Eye (tissue), 1 donor: ENCODE measurements at places on chromosomes 2 and 18.

DNA sequence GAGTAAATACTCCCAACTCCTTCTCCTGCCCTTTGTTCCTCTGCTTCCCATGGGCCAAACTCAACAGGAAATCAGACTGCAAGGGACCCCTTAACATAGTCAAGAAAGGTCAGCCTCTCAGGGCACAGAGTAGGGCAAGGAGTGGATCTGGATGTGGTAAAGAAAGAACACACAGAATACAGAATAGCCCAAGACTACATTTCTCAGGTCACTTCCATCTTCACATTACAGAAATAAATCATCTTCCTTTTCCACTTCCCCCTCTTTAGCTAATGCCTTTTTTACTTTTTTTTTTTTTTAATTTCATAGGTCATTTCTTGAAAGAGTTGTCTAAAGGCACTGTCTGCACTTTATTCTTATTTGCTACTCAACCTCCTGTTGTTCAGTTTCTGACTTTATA lies 558.3 kb downstream of the TNS1 start:
- no peak for DNase-seq

DNA sequence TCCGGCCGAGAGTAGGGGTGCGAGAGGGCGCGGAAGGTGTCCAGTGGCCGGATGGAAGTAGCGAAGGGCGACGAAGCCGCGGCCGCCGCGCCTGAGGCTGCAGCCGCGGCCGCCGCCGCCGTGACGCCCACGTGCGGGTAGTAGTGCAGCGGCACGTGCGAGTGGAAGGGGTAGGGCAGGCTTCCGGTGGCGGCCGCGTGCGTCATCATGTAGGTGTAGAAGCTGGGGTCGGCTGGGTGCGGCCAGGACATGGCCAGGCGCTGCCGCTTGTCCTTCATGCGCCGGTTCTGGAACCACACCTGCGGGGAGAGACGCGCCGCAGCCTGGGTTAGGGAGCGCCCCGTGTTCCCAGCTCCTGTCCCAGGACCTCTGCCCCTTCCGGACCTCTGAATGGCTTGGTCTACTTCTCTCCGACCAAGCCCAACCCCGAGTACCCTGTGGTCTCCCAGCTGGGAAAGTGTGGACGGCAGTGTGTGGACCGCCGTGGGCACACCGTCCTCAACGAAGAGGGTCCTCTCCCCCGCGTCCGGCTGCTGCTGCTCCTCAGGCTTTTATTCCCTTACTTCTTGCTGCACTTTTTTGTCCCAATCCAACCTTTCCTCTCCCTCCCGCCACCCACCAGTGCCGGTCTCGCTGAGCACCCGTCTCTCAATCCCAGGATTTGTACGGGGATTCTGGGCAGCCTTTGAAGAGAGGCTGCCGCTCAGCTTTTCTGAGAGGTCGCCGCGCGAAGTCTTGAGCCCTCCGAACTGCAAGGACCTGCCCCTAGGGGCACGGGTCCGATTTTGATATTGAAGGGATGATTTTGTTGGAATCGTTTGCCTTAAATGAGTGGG lies 3.0 kb downstream of the EVX2 start:
- DNase-seq, result no peak

GRCh38 chr2:160931531-160931930 lies 228.7 kb upstream of the TANK start:
- DNase-seq, result no peak

- no peak for DNase-seq
Observed at GRCh38 chr2:144234542-144234871, 285.4 kb downstream of the ZEB2 start.

DNA sequence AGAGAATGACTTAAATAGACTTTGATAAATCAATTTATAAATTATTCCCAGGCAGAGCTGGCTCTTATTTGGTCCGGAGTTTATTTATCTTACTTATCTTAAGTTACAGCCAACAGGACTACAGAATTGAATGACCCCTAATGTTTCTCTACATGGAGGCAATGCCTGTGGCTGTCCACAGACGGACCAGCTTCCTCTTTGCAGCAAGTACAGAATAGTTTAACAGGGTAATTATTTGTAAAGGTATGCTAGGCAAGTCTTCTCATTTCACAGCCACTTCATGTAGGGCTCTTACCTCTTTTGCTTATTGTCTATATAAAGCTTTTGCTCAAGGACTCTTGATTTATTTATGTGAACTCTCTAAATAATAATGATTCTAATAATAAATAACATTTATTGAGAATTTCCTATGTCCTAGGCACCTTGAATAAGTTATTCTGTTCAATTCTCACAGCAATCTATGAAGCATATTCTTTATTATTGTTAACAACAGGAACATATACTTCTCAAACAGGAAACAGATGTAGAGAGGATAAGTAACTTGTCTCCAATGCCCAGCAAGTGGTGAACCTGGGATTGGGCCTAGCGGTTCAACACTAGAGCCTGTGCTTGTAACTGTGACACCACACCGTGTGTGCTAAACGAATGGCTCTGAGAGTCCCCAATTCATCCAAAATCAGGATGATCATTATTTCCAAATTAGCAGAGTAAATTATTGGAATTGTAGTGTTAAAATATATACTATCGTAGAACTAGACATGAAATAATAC lies 58.8 kb upstream of the NXPH2 start:
- no peak for DNase-seq

DNA sequence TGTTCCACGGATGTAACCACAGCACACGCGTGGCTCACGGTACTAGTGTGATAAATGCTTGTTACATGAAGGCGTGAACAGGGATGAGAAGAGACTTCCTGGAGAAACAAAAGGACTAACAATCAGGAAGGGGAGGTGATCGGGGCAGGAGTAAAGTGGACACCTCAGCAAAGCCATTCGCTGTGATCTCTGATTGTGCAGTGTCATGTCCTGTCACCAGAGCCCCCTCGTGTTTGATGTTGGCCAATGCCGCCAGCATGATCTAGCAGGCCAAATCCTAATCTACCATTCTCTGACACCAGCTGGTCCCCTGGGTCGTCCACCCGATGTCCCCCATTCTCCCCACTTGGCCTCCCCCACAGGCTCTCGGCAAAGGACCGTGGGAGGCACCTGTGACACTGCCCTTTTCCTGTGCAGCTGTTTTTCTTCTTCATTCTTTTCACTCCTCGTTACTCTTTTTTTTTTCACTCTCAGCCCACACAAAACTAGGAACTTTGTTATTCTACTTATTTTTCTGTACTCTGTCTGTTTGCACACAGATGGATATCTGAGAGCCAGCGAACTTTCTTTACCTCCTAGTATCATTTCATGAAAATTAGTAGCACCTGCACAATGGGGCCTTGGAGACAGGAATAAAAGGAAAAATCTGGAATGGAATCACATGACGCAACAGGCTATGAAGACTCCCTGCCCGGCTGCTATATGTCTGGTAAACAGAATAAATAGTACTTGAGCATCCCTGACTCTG lies 146.8 kb downstream of the TGIF1 start:
- DNase-seq, result peak; percentile 75

DNA sequence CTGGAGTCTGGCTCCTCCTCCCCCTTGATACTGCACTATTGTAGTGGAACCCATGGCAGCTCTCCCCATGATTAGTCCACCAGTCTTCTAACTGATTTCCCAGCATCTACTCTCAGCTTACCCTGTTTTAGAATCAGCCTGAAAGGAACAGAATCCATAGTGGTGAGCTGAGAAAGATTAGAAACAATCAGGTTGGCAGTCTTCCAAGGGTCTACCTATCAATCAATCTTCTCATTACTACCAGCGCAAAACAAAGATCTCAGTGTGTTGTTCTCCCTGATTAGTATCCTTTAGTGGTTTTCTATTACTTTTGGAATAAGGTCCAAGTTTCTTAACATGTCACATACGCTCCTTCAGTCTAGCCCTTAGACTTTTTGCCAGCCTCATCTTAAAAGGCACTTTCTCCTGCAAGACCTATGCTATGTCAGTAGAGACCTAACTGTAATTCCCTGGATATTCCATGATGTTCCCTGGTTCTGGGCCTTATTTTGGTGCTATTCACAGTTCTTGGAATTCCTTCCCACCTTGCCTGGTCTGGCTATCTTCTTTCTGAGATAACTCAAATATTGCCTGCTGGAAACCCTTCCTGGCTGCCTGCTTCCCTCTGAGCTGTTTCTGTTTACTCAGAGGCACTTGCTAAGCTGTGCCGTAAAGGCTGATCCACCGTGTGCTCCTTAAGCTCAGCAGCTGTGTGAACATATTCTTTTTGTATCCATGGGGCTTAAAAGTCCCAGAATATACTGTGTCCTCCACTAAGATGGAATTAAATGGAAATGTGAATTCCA lies 32.6 kb downstream of the LAMA3 start:
- DNase-seq, result peak; percentile 11

- no peak for DNase-seq
Observed at GRCh38 chr2:42566837-42567321, 1.6 kb upstream of the MTA3 start.

DNA sequence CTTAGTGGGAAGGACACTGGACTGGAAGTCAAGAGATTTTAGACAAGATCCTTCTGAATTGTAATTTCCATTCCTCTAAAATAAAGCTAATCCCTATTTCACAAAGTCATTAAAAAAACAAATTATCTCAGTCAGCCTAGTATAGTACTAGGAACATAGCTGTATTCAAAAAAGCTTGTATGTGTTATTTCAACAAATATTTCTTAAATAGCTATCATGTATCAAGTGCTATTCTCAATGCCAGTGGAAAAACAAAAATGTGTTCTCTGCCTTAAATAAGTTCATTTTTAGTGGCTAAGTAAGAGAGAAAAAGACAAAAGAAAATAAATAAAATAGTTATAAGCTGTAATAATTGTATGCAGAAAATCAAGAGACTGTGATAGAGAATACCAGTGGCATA lies 541.8 kb upstream of the CDH2 start:
- no peak for DNase-seq

GRCh38 chr18:75462178-75462832 lies 34.8 kb upstream of the SMIM21 start:
- no peak for DNase-seq

DNA sequence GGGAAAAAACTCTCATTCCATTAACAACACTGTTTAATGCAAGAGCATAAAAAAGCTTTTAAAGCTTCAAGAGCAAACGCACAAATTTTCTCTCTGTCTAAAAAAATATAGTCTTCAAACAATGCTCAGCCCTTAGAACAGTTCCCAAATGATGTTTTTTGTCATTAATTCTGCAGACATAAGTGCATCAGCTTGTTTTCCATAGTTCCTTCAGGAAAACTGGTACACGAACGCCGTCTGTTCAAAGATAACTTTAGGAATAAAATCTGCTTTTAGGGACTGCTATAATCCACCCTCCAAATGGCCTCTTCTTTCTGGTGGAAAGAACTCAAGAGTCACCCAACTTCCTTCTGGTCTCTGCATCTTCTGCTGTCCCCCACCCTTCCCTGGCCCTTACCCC lies 98.2 kb upstream of the SLC66A3 start:
- no peak for DNase-seq

DNA sequence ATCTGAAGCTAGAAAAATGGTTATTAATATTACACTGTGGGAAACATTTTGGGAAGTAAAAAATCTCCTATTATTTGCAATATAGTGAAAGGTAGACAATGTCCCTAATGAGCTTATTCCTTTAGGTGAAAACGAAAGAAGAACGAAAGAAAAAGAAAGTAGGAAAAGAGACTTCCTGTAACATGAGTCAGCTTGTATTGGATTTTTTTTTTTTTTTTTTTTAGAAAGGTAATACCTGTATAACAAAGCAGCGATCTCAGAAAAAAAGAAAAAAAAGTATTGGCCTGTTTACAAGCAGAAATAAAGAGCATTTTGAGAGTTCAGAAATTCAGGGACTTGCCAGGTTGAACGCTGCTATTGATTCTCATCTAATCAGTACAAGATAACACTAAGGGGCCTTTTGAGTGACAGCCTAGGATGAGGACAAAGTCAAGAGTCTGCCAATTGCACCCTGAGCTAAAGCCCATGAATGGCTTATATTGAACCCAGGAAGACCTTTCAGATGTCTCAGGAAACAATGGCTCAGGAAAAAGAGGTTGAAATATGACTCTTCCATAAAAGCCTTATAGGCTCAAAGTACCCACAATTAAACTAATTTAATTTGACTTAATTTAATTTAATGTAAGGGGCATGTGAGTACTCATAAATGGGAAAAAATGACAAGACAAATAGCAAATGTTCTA lies 615.6 kb upstream of the CDH2 start:
- DNase-seq, result no peak

DNA sequence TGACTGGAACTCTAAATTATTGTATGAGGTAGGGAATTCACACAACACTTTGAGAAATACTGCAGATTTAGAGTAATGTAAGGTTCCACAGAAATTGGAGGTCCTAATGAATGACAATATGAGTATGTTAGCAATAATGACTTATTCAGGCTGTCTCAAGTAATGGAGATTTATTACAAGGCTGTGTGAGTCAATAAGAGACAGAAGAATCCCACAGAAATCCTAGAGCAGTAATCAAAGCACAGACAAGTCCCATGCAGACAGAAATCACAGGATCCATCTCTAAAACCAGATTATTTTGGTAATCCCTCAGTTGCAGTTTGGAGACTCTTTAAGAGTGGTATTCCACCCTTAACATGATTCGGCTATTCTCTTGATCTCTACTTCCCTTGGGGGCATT lies 83.6 kb downstream of the FAM161A start:
- no peak for DNase-seq

GRCh38 chr18:10892786-10893185 lies 256.6 kb downstream of the PIEZO2 start:
- DNase-seq, result no peak

GRCh38 chr2:42342061-42342794 lies 18.8 kb downstream of the COX7A2L start:
- DNase-seq, result peak; percentile 67

DNA sequence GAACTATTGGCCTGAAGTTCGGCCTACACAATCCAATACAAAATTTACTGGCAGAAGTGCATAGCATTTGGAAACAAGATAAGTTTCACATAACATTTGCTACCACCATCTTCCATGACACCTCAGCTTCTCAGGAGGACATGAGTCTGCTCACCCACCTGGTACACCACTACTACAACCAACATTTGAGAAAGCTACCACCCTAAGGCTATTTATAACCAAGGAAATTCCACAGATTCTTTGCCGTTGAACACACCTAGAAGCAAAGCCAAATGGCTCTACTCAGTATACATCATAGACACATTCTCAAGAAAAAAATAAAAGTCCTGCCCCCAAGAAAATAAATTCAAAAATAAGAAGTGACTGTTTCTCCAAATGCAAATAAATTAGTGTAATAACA lies 145.3 kb downstream of the SPAG16 start:
- DNase-seq, result no peak
